ENCODE measurements at places on chromosomes 16 and 17.

DNA sequence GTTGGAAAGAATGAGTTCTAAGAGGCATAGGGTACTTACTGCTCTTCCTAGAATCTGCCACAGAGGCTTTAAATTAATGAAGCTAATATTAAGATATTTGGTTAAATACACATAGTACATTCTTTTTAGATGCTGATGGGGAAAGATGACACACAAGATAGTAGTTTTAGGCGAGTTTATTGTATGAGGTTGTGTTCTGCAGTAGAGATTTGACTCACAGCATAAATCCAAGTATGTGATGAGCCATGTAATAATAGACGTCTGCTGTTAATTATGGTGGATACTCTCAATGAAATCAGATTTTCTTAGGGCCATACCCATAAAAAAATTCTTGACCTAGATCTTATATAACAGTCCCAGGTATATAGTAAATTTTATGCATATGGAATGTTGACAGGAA is 8.0 kb downstream of the TNRC6C start:
- DNase-seq, result no peak

DNA sequence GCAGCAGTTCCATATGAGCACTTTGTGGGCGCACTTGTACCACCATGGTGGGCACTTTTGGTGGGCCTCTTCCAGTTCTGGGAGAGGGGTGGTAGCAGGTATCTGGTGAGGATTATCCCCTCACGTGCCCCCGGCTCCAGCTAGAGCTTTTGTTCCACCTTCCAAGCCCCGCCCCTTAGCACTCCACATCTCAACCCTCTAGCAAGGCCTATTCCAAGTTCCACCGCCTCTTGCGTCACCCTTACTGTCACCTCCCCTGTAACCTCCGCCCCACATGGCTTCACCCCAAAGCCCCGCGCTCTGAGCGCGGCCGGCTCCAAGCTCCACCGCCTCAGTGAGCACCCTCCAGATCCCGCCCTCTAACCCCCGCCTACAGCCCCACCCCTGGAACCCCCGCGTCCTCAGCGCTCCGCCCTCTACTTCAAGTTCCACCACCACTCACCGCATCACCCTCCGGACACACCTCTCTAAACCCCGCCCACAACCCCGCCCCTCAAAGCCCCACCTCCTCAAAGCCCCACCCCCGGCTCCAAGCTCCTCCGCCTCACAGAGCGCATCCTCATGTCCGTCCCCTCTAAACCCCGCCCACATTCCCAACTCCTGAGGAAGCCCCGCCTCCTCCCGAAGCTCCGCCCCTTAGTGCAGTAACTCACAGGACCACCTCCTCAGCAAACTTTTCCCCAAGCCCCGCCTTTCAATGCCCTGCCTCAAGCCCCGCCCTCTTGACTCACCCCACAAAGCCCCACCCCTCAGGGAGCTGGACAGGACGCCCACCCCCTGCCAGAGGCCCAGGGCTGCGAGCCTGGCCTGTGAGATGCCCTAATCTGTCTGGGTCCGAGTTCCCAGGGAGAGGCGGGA is 11.1 kb downstream of the SCN4A start:
- peak; percentile 82 for DNase-seq

- no peak for DNase-seq
These were observed 1.6 kb downstream of the CHD9 start for GRCh38 chr16:53056392-53056881.

DNA sequence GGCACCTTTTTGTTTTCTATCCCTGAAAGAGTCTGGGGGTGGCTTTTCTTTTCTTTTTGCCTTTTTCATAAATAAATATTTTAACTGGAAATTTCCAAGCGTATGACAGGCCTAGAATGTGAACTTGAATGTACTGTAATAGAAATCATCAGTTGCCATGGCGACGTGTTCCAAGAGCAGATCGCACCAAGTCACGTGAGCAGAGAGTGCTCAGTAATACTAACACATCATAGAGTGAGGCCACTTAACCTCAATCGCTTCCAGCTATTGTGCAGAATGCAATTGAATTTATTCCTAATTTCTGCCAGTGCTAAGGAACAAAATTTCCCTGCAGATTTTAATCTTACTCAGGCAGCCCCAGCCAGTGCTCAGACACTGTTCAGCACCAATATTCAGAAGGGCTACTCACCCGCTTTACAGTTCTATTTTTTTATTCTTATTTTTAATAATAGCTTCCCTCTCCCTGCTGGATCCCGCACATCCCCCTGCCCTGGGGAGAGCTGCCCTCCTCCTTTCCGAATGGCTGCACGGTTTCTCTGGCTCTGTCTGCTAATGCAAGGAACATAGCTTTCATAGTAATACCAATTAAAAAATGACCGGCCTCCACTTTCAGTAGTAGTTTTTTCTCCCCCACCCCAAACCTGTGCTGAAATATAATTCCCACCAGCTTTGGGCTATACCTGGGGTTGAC is 26.2 kb upstream of the PMFBP1 start:
- DNase-seq, result no peak

GRCh38 chr17:75059369-75060345 is 12.6 kb downstream of the KCTD2 start:
- DNase-seq, result no peak

GRCh38 chr17:40791787-40792436 is 7.8 kb downstream of the KRT28 start:
- no peak for DNase-seq

DNA sequence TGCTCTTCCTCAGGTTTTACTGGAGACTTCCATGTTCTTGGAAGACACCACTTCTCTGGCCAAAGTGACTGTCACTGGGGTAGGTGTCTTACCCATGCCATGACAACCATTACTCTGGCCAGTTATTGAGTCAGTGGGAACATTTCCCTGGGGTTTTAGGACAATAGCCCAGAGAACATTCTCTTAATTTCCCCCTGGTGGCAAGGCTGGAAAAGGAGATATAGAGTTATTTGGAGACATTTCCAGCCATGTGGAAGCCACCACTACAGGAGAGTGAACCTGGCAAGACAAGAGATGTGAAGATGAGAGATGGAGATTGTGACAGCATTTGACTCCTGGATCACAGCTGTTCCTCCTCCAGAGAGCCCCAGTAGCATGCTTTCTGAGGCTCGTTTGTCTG is 106.2 kb downstream of the CDK5R1 start:
- DNase-seq, result no peak

DNA sequence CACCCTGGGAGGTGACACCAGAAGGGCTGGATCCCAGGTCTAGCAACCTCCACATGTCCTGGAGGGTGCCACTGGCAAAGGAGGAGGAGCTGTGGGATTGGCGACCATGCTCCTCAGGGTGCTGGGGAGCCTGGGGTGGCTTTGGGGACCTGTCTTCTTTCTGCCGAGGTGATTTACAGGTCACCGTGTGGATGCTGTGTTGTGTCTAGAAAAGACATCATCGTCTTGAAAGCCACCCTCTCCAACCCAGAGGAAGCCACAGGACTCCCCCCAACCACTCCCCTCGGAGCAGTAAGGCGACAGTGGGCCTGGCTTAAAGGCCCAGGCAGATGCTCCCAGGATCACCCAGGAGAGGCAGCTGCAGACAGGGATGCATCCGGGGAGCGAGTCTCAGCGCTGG is 29.7 kb upstream of the FASN start:
- DNase-seq, result no peak

GRCh38 chr16:89043636-89044417 is 49.8 kb upstream of the ACSF3 start:
- no peak for DNase-seq

GRCh38 chr17:61786088-61786487 is 77.2 kb downstream of the BRIP1 start:
- no peak for DNase-seq

DNA sequence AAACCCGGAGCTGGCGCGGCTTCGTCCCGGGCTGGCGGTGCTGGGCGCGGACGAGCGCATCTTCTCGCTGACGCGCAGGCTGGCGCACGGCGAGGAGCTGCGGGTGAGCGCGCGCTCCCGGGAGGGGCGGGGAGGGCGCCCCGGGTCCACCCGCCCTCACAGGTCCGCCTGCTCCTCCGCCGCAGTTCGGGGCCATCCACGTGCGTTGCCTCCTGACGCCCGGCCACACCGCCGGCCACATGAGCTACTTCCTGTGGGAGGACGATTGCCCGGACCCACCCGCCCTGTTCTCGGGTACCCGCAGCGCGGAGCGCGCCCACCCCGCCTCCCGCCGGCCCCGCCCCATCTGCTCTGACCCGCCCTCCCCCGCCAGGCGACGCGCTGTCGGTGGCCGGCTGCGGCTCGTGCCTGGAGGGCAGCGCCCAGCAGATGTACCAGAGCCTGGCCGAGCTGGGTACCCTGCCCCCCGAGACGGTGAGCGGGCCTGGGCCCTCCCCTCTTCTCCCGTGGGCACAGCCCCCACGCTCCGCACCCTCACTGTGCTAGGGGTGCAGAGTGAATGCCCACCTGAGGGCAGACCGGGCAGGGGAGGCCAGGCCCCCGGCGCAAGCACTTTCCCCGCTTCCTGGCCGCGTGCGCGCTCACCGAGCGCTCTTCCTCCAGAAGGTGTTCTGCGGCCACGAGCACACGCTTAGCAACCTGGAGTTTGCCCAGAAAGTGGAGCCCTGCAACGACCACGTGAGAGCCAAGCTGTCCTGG is 1.4 kb downstream of the HAGHL start:
- no peak for DNase-seq

DNA sequence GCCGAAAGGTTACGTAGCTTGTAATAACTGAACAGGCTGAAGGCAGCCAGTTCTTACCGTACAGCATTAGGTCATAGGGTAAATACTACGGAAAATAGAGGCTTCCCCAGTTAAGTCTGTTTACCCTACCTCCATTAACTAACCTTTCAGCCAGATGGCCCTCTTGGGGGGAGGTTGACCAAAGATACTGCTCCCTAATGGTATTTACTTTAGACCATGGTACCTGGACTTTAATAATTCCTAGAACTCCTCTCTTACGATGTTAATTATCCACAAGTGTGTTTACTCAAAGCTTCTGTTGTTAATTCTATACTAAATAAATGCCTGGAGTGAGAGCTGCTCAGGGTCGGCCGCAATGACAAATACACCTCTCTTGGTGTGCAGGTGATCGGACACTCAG is 9.8 kb upstream of the ADAT1 start:
- no peak for DNase-seq

- DNase-seq, result no peak
These were observed 145.3 kb upstream of the LHX1 start for GRCh38 chr17:36791942-36792475.

- no peak for DNase-seq
These were observed 54.6 kb downstream of the EPN2 start for GRCh38 chr17:19291646-19292376.

GRCh38 chr17:78392295-78392694 is 13.8 kb downstream of the PGS1 start:
- no peak for DNase-seq

GRCh38 chr16:18788828-18789514 is 1.2 kb downstream of the RPS15A start:
- no peak for DNase-seq

DNA sequence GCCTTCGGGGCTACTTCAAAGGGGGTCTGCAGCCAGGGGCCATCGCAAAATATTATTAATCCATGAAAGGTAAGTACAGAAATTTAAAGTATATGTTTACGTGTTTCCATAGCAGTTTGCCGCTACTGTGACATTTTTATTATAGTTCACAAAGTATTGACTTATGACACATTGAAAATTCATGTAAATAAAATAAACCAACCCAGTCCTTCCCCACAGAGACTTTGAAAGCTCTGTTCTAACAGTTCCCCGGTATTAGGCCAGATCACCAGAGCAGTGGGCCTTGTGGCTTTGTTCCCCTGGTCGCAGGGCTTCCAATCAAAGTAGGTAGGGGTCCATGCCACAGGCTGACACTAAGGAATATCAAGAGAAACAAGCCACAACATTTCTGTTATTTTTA is 13.9 kb downstream of the KIAA0753 start:
- no peak for DNase-seq

DNA sequence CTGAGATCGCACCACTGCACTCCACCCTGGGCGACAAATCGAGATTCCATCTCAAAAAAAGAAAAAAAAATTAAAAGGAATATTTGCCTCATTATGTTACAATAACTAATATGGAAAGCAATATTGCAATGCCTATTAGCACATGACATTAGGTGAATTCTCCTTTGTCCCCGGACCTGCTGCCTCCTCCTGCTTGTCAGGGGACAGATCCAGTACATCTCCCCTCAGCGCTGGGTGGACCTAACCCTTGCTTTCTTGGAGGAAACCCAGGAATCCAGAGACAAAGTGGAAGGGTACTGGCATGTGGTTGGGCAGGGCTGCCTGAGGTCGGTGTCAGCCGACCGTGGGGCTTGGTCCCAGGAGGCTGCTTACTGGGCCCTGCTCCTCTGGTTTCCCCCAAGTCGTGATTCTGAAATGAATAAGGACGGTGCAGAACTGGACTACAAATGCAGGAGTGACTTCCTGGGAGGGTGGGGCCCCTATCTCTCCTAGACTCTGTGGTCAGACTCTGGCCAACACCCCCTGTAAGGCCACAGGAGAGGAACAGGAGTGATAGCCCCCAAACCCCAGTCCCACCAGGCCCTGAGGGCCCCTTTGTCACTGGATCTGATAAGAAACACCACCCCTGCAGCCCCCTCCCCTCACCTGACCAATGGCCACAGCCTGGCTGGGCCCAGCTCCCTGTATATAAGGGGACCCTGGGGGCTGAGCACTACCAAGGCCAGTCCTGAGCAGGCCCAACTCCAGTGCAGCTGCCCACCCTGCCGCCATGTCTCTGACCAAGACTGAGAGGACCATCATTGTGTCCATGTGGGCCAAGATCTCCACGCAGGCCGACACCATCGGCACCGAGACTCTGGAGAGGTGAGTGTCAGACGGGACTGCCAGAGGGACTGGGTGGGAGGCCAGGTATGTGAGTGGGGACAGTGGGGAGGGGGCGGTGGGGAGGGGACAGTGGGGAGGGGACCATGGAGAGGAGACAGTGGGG is at the start of gene HBZ:
Gene HBZ, plus strand, starts transcription at position 504 of the 988 bp plus-strand sequence. Its CDS starts 266 bp downstream, at position 770.
- DNase-seq, result no peak

- DNase-seq, result no peak
These were observed 89.3 kb upstream of the CDYL2 start for GRCh38 chr16:80893686-80894085.

DNA sequence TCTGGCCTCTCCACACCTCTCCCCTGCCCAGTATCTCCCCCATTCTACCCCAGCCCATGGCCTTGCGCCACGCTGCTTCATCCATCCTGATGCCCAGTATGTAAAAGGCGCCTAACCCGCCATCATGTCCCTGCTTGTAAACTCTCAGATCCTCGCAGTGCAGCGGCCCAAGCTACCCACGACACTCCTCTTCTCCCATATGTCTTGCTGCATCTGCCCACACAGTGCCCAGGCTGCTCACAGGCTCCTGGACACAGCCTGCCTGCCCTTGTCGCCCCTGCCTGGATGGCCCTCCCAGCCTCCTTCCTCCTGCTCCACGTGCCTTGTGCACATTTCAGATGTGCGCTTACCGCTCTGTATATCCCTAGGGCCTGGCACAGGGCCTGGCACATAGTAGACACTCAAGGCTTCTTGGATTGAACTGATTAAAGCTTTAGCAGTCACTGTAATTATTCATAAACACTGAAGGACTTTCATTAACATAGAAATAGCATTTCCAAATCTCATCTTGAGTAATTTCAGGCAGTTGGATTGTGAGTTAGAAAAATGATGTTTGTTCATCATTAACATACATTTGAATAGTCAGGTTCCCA is 129.1 kb downstream of the CLEC16A start:
- no peak for DNase-seq
